RWPE2 (cell line): ENCODE measurements at places on chromosomes 7 and 10.

- DNase-seq = no peak
Observed at GRCh38 chr7:32257621-32258020, 187.4 kb upstream of the PDE1C start.

DNA sequence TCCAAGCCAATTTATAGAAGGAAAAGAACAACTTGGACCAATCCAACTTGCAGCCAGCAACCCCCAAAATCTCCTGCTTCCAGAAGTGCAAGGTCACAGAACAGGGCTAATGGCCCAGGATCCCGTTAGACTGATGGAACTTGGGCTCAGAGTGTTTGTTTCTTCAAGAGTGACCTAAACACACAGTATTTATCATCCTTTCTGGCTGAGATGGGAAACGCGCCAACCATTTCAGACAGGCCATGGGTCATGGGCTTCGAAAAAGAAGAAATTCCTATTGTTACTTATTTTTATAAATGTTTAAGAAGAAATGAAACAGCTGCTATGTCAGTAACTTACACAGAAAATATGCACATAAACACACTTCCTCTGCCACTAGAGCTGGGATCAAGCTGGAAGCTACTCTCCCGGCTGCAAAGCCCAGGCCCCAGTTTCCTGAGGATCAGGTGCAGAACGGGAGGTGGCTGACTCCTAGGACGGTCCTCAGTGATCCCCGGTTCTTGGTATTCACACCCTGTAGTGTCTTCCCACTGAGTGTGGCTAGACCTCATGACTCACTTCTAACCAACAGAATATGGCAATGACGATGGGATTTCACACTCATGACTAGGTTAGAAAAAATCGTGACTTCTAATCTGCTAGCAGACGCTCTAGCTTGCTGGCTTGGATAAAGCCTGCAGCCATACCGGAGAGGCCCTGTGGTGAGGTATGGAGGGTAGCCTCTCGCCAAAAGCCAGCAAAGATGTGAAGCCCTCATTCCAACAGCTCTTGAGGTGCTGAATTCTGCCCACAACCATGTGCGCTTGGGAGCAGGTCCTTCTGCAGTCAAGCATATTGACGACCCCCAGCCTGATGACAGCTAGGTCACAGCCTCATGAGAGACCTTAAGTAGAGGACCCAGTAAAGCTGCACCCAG, 60.2 kb downstream of the CHST15 start:
- DNase-seq = no peak

DNA sequence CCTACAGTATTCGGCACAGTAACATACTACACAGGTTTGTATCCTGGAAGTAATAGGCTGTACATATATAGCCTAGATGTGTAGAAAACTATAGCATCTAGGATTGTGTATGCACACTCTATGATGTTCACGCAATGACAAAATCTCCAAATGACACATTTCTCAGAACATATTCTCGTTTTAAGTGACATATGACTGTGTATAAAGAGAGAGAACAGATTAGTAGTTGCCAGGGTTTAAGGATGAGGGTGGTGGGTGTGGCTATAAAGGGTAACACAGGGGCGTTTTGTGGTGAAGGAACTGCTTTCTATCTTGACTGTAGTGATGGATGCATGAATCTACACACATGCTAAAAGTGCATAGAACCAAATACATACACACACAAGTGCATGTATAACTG, 101.2 kb downstream of the ARL4A start:
- DNase-seq = no peak

GRCh38 chr10:97534746-97535367, 36.1 kb downstream of the UBTD1 start:
- DNase-seq = no peak

- DNase-seq = no peak
Observed at GRCh38 chr7:142795339-142795863, 24.6 kb downstream of the PRSS2 start.

- DNase-seq = no peak
Observed at GRCh38 chr7:74056096-74056915, 27.3 kb upstream of the LIMK1 start.

DNA sequence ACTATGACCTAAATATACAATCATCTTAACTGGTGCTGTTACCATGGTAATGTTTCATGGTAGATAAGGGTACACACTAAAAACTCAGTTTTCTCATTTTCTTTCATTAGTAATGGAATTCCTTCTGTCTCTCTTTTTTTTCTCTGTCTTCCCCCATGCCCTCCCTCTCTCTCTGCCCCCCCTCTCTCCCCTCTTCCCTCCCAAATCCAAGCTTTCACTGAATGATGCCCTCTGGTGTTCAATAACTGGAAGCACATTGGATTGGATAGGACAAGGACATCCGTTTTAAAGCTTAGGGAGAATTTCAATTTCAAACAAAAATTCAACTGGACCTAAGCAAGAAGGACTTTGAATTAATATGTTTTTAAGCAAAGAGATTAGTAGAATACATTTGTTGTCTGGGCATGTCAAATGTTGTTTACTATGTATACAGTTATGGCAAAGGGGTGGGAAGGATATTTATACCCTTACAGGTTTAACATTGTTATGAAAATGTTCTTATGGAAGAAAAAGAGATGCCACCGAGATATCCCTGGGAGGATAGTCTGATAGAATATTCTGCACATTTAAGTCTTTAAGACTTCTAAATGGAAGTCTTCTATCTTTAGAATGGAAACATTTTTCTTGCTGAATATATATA, 6.1 kb downstream of the CHRM2 start:
- DNase-seq = no peak

DNA sequence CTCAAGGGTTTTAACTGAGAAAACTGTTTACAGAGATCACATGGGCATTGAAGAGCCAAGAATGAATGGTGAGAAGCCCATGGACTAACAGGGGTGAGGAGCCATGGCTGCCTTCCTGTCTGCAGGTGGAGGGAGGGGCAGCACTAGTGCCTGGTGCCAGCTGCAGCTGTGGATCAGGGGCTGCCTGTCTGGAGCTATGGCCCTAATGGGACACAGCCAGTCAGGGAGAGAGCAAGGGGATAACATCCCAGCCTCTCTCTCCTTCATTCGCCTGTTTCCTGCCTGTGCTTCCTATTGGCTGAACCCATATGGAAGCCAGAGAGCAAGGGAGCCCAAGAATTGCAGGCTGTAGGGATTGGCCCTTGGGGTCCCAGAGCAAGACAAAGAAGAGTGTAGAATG, 125.8 kb upstream of the GAD2 start:
- no peak for DNase-seq

- no peak for DNase-seq
Observed at GRCh38 chr10:46029461-46030030, 877 bp downstream of the NCOA4 start.

DNA sequence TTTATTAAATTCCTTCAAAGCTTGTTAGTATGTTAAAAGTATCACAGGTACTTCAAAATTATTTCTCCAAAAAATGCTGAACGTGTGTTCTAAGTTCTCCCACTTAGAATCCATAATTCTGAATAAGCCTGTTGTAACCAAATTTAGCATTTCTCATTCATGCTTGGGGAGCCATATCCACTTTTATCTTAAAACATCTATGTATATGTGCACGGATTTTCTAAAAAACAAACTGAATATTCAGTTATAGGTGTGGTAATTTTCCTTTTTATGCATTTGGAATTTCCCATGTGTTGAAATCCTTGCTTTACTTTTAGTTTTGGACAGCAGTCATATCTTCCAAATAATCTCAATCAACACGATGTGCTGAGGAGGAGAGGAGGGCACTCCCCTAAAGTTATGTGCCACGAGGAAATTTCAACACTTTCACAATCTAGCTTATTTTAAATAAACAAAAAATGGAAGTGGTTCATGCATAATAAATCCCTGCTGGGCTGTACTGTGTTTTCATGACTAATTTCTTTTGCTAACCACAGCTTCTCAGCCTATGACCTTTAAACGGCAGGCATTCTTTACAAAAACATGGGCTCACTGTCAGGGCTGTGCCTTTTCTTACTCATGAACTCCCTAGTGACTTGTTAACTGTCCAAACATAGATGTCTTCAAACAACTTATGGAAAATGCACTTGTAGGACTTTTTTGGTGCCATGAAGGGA, 380.3 kb upstream of the SEMA3C start:
- no peak for DNase-seq

DNA sequence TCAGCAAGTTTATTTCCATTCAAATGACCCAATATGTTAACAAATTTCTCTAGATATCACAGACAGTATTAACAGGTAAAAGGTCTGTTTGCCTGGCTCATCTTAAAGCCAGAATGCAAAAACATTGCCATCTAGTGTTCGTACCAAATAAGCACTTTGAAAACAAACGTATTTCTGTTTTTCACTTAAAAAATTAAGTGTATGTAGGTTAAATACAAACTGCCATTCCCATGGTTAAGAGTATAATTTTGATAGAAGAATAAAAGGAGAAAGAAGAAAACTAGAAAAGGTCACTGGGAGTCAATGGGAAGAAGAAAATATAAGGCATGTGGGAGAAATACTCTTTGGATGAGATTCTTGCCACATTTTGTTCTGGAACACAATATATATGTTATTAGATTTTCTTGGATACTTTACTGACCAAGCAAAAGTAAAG, 51.0 kb downstream of the ORC5 start:
- no peak for DNase-seq

GRCh38 chr10:88557256-88557655, 25.9 kb downstream of the RNLS start:
- DNase-seq = no peak

DNA sequence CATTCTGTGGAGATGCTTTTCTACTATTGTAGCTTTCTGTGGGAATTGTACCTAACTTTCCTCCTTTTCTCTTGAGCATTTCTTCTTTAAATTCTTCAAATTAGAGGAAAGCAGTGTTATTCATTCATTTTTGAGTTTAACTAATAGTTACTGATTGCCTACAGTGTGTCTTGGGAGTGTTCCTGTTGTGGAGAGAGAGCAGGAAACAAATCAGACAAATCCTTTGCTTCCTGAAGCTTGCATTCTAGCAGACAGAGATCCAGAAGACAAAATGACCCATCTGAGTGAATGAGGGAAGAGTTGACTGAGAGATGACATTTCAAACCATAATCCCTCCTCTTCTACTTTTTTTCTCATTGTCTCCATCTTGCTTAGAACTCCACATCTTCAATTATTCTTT, 170.4 kb downstream of the SUGCT start:
- no peak for DNase-seq

DNA sequence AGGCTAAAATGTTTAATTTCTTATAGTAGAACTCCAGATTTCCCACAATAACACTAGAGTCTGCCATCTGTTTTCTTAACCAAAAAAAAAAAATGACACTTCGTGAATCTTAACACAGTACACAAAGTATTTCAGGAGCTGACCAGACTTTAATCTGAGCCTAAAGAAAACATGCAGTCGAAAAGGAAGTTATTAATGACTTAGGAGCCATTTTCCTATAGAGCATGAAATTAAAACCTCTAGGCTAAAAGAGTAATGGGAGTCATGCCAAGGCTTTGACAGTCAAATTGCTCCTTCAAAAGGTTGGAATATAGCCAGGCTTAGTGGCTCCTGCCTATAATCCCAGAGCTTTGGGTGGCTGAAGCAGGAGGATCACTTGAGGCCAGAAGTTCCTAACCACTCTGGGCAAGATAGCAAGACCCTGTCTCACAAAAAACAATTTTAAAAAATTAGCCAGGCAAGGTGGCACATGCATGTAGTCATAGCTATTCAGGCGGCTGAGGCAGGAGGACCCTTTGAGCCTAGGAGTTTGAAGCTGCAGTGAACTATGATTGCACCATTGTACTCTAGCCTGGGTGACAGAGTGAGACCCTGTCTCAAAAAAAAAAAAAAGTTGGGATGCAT, 13.6 kb downstream of the MICU1 start:
- no peak for DNase-seq

- DNase-seq = no peak
Observed at GRCh38 chr7:29921404-29922010, 68.1 kb downstream of the SCRN1 start.

DNA sequence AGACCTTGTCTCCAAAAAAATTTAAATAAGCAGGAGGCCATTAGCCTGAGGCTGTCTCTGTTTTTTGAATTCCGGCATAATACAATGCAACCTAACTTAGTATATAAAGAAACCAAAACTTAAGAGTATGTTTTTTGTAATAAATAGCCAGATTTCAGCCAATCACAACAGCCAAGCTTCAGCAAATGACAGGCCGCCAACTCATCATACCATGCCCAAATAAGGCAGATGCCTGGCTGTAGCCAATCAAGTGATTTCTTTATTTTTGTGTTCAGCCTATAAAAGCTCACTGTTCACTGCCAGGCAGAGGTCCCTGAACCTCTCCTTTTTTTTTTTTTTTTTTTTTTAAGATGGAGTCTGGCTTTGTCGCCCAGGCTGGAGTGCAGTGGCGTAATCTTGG, 12.7 kb upstream of the PURB start:
- no peak for DNase-seq

- DNase-seq = no peak
Observed at GRCh38 chr7:55055479-55055878, 36.7 kb downstream of the EGFR start.

GRCh38 chr7:106947244-106947728, 82.2 kb downstream of the PIK3CG start:
- no peak for DNase-seq

DNA sequence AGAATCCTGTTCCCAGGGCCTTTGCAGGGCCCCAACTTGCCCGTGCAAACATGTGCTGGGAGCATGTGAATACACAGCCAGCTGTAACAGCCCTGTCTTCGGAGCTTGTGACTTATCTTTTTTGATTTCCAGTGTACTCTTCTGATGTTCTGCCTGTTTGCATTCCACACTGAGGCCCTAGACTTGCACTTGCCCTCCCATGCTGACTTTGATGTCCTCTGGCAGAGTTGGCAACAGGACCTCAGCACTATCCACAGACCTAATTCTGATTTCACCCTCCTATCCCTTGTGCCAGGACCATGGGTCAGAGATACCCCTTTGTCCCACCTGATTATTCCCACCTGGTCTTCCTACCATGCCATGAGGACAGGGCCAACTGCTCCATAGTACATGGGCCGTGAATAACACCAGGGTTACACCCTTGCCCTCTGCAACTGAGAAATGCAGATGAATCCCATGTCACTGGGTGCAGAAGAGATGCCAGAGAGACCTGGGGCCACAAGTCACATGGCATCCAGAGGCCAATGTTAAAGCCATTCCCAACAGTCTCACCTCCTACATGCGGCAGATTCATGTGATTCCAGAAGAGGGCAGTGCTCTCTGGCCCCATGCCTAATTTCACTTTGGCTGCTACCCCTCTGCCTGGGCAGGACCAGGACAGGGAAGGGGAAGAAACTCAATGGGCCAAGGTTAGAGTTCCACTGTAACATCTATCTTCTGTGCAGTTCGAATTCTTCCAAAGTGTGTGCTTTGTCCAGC, 43.0 kb downstream of the SCRN1 start:
- no peak for DNase-seq
